ENCODE measurements at places on chromosomes 12 and 14.

DNA sequence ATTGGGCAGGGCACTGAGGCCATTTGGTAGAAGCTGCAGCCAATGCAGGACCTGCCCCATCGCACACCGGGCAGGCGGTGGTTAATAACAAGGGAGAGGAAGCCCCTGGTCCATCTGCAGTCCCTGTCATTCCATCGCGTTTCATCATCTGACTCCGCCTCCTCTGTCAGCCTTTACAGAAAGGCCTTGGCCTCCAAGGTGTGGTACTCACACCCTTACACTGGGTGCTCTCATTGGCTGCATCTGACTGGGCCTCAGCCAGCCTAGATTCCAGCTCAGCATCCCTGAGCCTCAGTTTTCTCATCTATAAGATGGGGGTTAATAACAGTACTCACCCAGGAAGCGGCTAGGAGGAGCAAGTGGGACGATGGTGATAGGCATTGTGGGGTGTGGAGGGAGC lies 14.7 kb upstream of the HHIPL1 start:
- DNase-seq = no peak

DNA sequence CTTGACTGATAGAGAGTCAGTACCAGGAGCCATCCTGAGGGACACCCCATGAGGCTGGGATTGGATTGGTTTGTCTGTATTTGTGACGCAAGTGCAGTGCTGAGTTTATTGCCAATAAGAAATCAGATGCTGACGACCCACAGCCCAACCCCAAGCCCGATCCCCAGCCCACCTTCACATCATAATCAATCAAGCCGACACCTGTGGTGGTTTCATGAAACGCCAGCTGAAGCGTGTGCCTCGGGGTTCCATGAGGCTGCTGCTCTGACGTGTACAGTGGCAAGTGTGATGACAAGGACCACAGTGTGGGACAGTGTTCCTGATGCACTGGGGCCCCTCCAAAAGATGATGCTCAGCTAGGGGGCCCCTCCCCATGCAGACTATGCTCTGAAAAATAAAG lies 62.1 kb upstream of the C14orf180 start:
- DNase-seq = no peak

GRCh38 chr14:92686411-92686899 lies 62.0 kb downstream of the LGMN start:
- DNase-seq = no peak

DNA sequence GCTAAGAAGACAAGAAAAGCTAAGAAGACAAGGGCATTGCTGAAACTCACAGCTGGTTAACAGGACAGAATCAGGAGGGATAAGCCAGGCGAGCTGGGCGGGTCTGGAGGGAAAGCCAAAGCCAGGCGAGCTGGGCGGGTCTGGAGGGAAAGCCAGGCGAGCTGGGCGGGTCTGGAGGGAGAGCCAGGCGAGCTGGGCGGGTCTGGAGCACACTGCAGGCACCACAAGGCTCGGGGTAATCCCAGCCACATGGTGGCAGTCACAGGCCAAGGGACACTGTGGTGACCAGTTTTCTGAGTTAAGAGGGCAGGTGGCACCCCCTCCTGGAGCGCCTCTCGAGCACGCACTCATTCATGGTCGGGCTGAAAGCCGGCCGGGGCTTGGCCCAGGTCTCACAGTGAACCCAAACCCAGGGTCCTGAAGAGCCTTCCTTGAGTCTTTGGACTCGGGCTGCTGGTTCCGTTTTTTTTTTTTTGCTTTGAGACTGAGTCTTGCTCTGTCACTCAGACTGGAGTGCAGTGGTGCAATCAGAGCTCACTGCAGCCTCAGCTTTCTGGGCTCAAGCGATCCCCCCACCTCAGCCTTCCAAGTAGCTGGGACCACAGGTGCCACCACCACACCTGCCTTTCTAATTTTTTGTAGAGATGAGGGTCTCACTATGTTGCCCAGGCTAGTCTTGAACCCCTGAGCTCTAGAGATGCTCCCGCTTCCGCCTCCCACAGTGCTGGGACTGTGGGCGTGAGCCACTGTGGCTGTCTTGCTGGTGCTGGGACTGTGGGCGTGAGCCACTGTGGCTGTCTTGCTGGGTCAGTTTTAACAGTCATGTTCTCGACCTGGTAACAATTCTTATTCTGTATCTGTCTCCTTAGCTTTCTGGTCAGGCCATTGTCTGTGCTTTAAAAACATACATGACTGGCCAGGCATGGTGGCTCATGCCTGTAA lies 40.2 kb downstream of the HSP90AA1 start:
- DNase-seq = no peak

DNA sequence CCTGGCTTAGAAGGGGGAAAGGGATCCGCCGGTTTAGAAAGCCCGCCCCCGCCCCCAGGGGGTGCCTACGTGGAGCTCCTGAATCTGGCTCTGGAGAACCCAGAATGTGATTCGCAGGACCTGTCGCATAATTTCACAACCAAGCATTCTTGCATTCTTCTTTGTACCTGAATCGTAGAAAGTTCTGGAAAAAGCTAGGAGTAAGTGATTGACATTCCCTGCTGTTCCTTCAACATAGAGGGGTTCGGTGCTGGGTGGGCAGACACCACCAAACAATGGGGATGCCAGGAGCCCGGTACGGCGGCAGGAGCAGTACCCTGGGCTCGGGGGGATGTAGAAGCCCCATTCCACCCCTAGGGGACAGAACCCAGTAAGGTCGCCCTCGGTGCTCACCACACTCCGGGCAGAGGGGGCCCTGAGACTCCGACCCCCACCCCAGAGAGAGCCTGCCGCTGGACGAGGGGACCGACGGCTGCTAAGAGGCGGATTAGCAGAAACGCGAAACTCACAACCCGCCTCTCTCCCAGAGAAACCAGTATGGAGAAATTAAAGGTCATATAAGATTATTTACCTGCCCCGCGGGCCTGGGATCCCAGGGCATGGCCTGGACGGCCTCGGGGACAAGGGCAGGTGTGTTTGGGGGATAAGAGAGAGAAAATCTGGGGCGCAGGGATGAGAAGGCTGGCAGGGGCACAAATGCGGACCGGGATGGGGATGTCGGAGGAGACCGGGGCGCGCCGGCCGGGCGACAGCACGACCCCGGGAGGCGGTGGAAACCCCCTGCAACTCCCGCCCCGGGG lies 520 bp downstream of the CSRP2 start:
- no peak for DNase-seq

- no peak for DNase-seq
Observed at GRCh38 chr14:80049055-80049454, 162.2 kb downstream of the DIO2 start.

GRCh38 chr14:35122696-35123387 lies 490 bp downstream of the PRORP start:
- no peak for DNase-seq

GRCh38 chr14:76126076-76126475 lies 25.6 kb upstream of the GPATCH2L start:
- DNase-seq = no peak

DNA sequence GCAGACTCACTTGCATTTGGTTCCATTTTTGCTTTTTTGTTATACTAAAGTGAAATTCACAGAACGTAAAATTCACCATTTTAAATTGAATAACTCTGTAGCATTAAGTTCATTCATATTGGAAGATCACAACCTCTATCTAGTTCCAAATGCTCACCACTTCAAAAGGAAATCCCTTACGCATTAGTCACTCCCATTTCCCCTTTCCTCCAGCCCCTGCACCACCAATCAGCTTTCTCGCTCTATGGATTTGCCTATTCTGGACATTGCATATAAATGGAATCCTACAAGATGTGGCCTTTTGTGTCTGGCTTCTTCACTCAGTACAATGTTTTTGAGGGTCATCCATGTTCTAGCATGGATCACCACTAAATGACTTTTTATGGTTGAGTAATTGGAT lies 294.5 kb downstream of the KSR2 start:
- no peak for DNase-seq

DNA sequence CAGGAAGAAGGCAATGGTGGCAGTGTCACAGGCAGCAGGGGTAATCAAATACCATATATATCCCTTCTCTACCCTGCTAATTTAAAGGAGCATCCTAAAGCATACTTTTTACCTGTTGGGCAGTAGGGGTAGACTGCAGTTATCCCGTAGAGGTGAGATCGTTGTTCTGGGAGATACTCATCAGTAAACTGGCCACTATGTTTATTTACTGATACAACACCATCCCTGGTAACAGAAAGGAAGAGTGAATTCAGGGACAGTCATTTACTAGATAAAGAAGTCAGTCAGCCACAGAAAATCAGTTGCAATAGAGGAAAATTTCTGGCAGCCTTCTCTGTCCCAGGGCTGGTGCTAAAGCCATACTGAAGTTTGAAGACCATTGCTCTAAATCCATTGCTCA lies 16.3 kb downstream of the RTRAF start:
- DNase-seq = no peak

- no peak for DNase-seq
Observed at GRCh38 chr12:10069976-10070375, 28.8 kb downstream of the CLEC1A start.

DNA sequence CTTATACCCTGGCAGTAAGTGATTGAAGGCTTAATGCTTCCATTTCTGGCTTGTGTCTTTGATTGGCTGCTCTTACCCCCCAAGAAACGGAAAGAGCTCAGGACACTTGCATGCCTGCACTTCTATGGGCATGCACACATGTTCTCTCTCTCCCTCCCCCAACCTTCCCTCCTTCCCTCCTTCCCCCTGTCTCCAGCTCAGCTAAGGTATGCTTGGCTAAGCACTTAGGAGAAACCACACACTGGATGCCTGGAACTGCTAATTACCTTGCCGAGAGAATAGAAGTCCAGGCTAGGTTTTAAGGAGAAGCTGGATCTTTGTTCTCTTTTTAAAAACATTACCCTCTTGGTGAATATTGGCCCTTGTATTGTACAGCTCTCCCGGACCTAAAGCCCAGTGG lies 1072.8 kb upstream of the TMEM132C start:
- DNase-seq = no peak

GRCh38 chr12:114679452-114679875 lies 4.5 kb downstream of the TBX3 start:
- no peak for DNase-seq

- DNase-seq = no peak
Observed at GRCh38 chr12:69167648-69168165, 71.7 kb upstream of the CPSF6 start.

GRCh38 chr12:4119157-4119761 lies 154.3 kb upstream of the CCND2 start:
- DNase-seq = no peak

- DNase-seq = peak; percentile 10
Observed at GRCh38 chr12:8698132-8698851, 501 bp downstream of the RIMKLB start.

GRCh38 chr12:1758887-1759286 lies 61.5 kb upstream of the LRTM2 start:
- no peak for DNase-seq

DNA sequence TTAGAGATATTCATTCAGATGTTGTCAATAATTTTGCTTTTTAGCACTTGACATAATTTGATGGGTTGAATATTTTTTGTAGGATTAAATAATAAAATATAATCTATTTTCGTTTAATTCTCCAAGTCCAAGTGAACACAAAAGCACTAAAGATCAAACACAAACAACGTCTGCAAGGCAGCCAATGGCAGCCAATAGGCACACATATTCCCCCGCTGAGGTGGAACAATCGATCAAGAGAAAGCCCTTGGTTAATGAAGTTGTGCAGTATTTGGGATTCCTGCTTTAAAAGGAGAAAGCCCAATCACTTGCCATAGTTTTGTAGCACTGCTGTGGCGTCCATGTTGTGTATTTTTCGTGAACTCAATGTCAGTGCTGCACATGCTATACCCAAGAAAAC lies 1.5 kb downstream of the DHRS7 start:
- no peak for DNase-seq

DNA sequence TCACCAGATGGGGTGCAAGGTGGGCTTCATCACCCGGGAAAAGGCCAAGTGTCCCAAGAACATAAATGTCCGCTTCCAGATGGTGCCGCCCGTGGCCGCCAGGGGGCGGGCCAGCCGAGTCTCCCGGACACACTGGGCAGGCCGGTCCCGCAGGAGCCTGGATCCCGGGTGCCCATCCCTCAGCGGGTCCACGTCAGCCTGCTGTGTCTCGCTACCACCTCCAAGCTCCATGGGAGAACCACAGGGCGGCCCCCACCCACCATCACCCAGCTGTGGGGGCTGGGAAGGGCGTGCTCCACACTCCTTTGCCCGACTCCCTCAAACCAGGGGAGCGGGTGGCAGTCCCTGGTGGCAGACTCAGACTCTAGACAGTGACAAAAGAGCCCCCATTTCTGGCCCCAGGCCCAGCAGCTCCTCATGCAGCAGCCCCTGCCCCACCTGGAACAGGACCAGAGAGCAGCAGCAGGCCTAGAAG lies 22.0 kb upstream of the NUDT14 start:
- peak; percentile 60 for DNase-seq

- DNase-seq = no peak
Observed at GRCh38 chr14:92630367-92630766, 116.8 kb downstream of the RIN3 start.

- DNase-seq = peak; percentile 19
Observed at GRCh38 chr14:75340921-75341320, 62.3 kb downstream of the FOS start.

- peak; percentile 2 for DNase-seq
Observed at GRCh38 chr12:38138225-38139221, 178.1 kb upstream of the ALG10B start.

DNA sequence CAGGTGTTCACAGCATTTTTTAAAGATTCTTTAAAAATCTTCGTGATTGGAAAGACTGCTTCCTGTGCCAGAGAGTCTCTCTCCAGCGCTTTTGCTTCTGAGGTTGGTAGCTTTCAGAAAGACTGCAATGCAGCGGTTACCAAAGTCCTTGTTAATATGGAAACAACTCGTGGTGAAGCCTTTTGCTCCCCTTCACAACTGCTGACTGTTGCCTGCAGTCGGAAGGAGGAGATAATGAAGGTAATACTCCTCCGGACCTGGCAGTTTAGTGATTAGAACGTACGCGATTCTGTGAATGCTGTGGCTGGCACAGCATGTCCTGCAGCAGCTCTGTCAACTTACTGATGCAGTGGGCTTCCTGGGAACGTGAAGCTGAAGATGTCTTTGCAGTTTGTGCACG lies 50.9 kb downstream of the TRAF3 start:
- DNase-seq = no peak

DNA sequence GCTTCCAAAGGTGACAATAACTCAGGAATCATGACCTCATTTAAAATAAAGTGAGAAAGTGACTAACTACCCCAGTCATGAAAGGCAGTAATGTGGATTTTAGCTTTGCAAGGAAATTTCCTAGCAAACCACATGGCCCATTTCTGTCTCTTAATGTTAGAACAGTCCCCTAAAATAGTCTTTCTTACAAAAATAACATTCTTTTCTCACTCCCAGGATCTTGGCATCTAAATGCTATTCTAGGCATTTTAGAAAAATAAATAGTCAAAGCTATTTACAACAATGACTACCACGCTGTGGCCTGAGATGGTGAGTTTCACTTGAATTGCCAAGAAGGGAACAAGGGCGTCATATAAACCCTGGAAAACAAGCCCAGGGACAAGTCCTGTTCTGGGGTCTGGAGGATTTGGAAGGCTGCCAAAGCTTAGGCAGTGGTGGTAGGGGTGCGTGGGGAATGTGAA lies 101.2 kb upstream of the CCDC175 start:
- no peak for DNase-seq

GRCh38 chr12:42873401-42873800 lies 283.9 kb upstream of the PRICKLE1 start:
- no peak for DNase-seq

- DNase-seq = no peak
Observed at GRCh38 chr14:32947081-32947480, 8.4 kb downstream of the NPAS3 start.

- DNase-seq = no peak
Observed at GRCh38 chr14:63179383-63179782, 24.9 kb upstream of the RHOJ start.

GRCh38 chr14:92971601-92972180 lies 48.7 kb downstream of the CHGA start:
- DNase-seq = no peak
